ENCODE measurements at places on chromosomes 2 and 18. TPM values are rescaled to one million over a fixed set of nuclear protein-coding genes. Genes with fewer than 3 reads are reported as not detected.

Gene HOXD8
- polyA plus RNA-seq, result not detected

Gene GALNT13
- polyA plus RNA-seq, result 10.9 TPM

Gene WNT6
- not detected for polyA plus RNA-seq

Gene SPRED2
- polyA plus RNA-seq, result 5.4 TPM

Gene CHST9
- polyA plus RNA-seq, result 0.32 TPM

Gene SERPINB7
- polyA plus RNA-seq, result not detected

Gene CCDC85A
- polyA plus RNA-seq, result 24.7 TPM

Gene GKN2
- polyA plus RNA-seq, result not detected

Gene AMER3
- 19.2 TPM for polyA plus RNA-seq

Gene RFTN2
- 0.06 TPM for polyA plus RNA-seq

Gene HRH4
- 0.12 TPM for polyA plus RNA-seq

Gene ST8SIA3
- polyA plus RNA-seq, result 27.4 TPM

Gene OTX1
- polyA plus RNA-seq, result not detected

Gene PLGLB2
- 10.5 TPM for polyA plus RNA-seq

Gene EFR3B
- polyA plus RNA-seq, result 29.3 TPM

Gene GTF2A1L
- 0.51 TPM for polyA plus RNA-seq

Gene MITD1
- polyA plus RNA-seq, result 83.1 TPM

Gene LYPD6
- 2.3 TPM for polyA plus RNA-seq

Measured in neural cell (in vitro differentiated cells).